ENCODE measurements at places on chromosomes 6 and 20.

GRCh38 chr6:80988892-80989291 lies 763.6 kb downstream of the TENT5A start:
- H3K4me1 ChIP-seq: no peaks in the 10 kb centered on the region
- no peaks in the 10 kb centered on the region for H3K36me3 ChIP-seq
- H3K27ac ChIP-seq: no peak overlapping the region
- H3K4me3 ChIP-seq: no peak overlapping the region

DNA sequence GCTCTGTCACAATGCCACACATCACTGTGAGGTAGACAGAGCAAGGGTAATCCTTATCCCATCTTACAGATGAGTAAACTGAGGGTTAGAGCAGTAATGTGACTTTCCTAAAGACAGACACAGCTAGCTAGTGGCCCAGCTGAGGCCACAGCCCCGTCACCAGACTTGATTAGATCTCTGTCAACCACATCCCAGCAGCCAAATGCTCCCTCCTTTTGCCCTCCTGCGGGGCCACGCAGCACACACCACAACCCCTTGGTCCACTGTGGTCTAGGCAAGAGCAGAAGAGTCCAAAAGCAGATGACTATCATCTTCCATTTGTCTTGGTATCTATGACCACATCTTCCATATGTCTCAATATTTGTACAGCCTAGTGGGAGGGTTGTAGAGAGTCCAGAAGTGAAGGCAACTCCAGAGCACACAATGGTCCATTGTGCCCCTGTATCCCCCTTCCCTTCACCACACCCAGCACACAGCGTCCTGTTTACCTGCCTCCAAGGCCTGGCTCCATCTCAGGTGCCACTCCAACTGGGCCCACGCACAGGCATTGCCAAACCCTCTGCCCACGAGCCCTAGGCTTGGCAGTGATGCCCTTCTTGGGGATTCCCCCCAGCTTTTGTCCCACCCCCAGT lies 47.1 kb upstream of the FOXP4 start:
- no peak overlapping the region for H3K27ac ChIP-seq
- no peak overlapping the region for H3K4me3 ChIP-seq
- H3K27me3 ChIP-seq: no peaks in the 10 kb centered on the region
- no peaks in the 10 kb centered on the region for H3K36me3 ChIP-seq
- peaks cover 11% of the 10 kb centered on the region for H3K4me1 ChIP-seq
- no peak for DNase-seq

DNA sequence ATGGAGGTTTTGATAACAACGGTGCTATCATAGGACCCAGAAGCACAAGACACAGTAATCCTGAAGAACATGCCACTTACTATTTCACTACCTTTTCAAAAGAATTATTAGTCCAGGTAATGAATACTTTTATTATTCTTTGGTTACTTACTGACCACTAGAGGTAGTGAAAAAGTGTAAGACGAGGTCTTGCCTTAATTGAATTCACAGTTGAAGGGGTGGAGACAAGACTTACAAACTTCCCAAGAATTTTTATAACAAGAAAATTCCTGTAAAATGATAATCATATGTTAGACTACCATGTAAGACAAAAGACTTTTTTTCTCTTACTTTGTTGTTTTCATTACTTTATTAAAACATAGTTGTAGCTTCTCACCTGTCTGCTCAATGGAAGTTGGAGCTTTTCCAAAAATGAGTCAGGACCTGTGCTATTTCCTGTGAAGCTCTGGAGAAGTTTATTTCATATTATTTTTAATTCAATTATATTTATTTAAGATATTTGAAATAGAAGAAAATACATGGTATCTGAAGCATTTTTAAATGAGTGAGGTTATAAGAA lies 52.4 kb downstream of the DOP1A start:
- no peak overlapping the region for H3K4me3 ChIP-seq
- DNase-seq: no peak
- H3K4me1 ChIP-seq: no peaks in the 10 kb centered on the region

- H3K4me3 ChIP-seq: no peak overlapping the region
- no peaks in the 10 kb centered on the region for H3K27me3 ChIP-seq
- H3K36me3 ChIP-seq: no peaks in the 10 kb centered on the region
- no peak for DNase-seq
- H3K4me1 ChIP-seq: no peaks in the 10 kb centered on the region
- H3K27ac ChIP-seq: no peak overlapping the region
These were observed 12.6 kb downstream of the CFAP206 start for GRCh38 chr6:87420360-87420759.

DNA sequence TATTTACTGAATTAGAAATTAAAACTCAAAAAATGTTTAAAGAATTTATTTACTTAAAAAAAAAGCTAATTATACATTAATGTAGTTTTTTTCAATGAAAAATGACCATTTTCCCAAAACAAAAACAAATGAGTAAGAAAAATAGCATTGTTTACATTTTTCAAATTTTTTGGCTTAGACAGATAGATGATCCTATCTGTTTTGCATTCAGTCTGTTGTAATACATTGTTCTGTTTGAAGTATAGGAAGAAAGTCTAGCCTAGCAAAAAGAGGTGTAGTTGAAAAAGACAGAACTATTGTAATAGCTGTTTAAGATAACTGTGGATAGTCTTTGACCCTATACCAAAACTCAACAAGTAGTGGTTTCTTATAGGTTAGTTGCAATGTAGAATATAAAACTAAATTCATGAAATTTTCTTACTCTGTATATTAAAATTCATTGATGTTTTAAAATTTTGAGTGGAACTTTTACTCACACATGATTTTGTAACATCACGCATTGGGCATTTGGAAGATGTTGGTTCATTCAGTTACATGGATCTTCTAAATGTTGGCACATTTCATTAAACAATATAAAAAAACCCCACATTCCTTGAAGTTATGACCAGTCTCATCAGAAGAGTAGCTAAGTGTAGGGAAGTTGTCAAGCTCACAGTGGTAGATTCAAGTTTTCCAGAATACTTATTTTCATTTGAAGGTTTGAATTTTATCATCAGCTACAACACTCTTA lies 62.0 kb downstream of the KCNS1 start:
- no peak overlapping the region for H3K27ac ChIP-seq
- no peak overlapping the region for H3K4me3 ChIP-seq
- no peaks in the 10 kb centered on the region for H3K27me3 ChIP-seq
- H3K36me3 ChIP-seq: no peaks in the 10 kb centered on the region
- H3K4me1 ChIP-seq: peaks cover 5% of the 10 kb centered on the region

- H3K36me3 ChIP-seq: no peaks in the 10 kb centered on the region
- H3K4me1 ChIP-seq: no peaks in the 10 kb centered on the region
- no peak overlapping the region for H3K27ac ChIP-seq
- DNase-seq: no peak
These were observed 19.4 kb upstream of the MUC21 start for GRCh38 chr6:30964075-30964474.

GRCh38 chr6:29553268-29554057 lies 6.1 kb downstream of the UBD start:
- H3K36me3 ChIP-seq: no peaks in the 10 kb centered on the region
- H3K27me3 ChIP-seq: peaks cover 17% of the 10 kb centered on the region
- H3K4me1 ChIP-seq: peaks cover 2% of the 10 kb centered on the region

DNA sequence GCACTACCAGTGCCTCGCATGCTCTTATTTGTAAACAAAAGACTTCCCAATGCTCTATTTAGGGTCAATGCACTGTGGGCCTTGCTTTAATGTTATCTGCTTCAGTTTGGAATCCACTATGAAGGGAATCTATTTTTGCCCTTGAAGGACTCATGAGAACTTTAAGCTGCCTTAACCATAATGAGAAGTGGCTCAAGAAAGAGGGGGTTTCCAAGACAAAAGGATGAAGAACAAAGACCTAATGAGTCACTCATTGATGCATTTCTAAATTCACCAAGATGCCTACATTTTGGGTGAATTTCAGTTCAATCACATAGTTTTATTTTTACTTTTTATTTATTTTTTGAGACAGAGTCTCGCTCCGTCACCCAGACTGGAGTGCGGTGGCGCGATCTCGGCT lies 228.2 kb downstream of the LY86 start:
- no peak for DNase-seq

- no peak overlapping the region for H3K4me3 ChIP-seq
- no peak overlapping the region for H3K27ac ChIP-seq
- no peak for DNase-seq
These were observed 63.1 kb downstream of the PSMG4 start for GRCh38 chr6:3321875-3322274.

- no peak overlapping the region for H3K4me3 ChIP-seq
- no peak for DNase-seq
- H3K36me3 ChIP-seq: no peaks in the 10 kb centered on the region
- H3K4me1 ChIP-seq: peaks cover 9% of the 10 kb centered on the region
- H3K27ac ChIP-seq: no peak overlapping the region
These were observed 124.4 kb upstream of the AFDN start for GRCh38 chr6:167702241-167702827.
